ENCODE measurements at places on chromosomes 3 and 15. TPM values are rescaled to one million over a fixed set of nuclear protein-coding genes. Genes with fewer than 3 reads are reported as not detected.

DNA sequence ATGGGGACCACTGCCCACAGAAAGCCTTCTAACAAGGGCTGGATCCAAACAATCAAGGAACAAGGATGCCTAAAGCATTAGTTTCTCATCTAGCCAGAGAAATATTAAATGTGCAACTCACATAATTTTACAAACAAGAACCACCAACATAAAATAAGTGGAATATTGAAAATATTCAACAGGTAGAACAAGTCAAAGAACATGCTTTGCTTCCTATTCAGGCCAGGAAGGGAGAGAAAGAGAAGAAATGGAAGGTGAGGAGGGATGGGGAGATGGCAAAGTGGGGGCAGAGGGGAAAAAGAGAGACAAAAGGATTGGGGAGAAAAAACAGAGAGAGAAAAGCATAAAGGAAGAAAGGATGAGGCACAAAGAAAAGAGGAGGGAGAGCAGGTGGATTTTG lies 63.1 kb downstream of the SLC12A8 start:
- DNase-seq = no peak

DNA sequence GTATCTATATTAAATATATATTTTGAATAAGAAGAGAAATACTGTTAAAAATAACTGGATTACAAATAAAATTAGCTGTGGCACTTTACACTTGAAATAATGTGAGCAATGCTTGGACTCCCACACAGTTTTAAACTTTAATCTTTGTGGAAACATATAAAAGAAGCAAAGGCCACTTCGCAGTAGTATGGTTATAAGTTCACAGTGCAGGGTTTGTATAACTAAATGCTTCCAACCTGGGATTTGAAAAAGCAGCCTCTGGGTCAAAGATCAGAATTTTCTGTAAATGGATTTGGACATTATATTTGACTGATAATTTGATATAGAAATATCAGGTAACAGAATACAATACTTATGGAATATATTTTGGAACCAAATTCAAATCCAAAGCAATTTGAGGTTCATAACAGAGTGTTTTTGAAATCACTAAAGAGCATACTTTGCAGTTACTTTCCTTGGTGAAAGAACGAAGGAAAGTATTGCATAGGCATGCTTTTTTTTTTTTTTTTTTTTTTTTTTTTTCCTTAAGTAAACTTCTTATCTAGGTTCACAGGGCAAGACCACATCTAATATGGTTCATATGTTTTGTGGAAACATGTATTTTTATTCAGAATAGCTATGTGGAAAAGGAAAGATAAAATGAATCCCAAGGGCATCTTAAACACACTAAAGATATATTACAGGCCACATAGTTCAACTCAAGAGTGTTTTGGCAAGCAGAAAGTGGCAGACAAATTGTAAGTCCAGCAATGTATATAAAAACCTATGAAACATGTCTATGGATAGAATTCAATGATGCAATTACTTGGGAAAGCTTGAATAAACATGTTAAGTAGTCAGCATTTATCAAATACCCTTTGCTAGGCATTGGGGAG lies 47.1 kb upstream of the SGO1 start:
- no peak for DNase-seq

The ADAMTS7 gene
- 81.6 TPM for total RNA-seq

DNA sequence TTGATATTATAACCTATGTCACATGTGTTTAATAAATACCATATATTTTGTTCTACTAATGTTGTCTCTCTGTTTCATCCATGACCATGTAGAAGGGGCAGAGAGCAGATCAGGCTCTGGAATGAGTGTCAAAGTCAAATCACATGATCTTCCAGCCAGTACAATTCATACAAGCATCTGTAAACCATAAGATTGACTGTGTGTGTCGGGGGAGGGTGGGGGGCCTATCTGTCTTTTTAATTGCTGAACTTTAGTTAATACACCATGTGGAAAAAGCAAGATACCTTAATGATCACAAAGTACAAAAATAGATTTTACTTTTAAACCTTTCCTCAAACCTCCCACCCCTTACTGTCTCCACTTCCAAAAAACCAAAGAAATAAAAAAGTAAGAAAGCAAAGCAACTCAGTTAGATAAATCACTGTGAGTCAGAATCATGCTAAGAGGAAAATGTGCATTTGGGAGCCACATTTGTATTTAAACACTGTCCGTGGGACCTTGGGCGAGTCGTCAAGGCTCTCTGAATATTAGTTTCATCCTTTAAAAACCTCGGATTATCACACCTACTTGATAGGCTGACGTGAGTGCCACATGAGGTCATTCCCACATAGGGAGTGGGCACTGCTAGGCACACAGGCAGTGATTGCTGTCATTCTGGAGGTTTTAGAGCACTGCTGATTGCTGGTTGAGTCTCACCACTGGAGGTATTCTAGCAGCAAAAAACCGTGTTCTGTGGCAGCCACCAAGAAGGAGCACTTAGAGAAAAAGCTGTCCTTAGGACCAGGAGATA lies 21.0 kb upstream of the POLR2M start:
- no peak for DNase-seq

DNA sequence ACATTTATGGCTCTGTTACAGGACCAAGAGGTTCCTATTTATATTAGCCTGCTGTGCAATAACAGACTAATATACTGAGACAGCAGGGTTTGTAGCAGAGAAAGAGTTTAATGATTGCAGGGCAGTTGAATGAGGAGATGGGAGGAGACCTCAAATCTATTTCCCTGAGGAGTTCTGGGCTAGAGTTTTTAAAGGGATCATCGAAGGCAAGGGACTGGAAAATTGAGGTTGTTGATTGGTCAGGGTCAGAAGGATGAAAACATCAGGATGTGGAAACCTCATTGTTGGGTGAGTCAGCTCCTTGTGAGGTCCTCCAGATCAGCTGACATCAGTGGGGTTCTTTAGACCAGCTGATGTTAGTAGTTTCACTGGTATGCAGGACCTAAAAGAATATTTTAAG lies 60.6 kb upstream of the GOLGA8B start:
- DNase-seq = no peak
